Tibial artery (tissue), 4 donors: ENCODE measurements at places on chromosomes 12 and 14.
A peak's percentile ranks its signal among the peaks of the same experiment; 100 is the strongest.

- no peak for DNase-seq
These were observed 18.0 kb upstream of the LDHB start for GRCh38 chr12:21675641-21676040.

DNA sequence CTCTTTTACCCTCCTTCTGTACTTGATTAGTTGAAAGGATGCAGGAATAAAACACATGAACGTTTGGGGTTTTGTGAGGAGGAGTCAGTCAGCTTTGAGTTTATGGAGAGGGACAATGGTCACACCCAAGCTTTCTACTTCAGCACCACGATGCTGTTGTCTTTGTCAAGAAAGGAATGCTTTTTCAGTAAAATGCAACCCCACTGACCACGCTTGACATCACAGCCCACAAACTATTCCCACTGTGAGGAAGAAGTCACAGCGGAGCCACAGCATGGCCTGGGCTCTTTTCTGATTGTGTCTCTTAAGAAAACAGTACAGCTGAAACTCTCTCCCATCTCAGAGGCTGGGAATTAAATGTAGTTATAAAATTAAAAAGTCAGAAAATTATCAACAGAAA lies 135.2 kb downstream of the APAF1 start:
- no peak for DNase-seq

DNA sequence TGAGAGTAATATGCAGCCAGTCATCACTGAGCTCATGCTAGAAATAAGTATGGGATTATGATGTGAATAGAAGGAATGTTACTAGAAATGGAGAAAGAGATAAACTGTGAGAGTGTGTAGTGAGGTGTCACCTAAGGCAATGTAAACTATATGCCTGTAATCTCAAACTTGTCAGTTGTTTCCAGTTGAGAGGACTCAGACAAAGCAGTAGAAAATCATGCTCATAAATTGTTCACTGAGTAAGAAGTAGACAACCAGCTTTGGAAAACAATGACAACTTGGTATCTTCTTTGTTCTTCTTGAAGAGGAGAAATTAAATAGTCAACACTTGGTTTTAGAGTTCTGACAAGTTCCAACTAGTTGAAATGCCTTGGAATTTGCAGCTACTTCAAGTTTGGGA lies 148.5 kb upstream of the OR4E1 start:
- no peak for DNase-seq

DNA sequence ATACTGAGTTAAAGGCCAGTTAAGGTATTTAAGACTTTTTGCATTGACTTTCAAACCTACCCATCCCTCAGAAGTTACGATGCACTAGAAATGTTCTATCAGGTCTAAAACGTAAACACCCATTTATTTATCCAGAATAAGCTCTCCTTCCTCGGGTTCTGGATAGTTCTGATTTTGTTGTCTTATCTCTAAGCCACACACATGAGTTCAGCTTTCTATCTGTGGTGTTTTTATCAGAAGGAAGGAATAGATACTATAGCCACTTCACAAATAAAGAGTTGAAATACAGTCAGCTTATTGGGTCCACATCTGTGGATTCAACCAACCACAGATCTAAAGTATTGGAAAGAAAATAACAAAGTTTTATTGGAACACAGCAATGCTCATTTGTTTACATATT lies 5.4 kb downstream of the SFSWAP start:
- DNase-seq: no peak

DNA sequence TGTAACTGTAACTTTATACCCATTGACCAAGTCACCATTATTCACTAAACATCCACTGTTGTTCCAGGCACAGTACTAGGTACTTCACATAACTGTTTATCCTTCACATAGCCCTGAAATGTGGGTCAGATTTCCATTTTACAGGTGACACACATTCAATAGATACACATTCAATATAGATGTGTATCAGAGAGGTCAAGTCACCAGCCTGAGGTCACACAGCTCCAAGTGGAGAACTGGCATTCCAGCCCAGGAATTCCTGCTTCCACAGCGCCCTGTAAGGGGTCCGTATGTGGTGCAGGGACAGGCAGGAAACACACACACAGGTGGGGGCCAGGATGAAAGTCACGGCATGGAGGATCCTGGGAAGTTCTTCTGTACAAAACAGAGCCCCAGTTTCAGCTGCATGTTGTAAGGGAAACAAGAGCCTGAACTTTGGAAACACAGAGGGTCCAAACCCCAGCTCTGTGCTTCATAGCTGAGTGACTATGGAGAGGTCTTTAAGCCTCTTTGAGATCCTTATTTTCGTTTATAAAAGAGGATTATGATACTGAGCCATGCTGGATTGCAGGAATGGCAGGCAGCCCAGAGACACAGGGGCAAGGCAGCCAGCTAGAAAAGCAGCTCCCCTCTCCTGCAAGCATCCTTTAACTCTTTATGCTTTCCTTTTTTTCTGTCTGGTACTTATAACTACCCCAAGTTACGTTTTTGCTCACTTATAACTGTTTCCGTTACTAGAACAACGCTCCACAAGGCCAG lies 50.3 kb upstream of the DICER1 start:
- DNase-seq: no peak

DNA sequence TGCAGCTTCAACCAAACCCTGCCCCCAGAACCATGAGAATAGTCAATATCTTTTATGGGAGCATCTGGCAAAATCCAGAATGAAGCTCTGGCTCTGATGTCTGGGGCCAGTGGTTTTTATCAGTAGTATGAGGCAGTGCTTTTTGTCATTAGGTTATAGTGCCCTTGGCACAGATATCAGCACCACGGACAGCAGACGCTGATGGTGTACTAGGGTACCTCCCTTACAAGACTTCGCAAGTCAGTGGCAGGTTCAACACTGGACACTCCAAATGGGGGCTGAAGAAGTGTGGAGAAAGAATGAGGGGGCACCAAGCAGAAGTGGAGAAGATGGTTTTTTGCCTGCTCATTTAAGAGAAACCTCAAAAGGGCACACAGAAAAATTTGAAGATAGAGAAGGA lies 68.2 kb upstream of the E2F7 start:
- no peak for DNase-seq

DNA sequence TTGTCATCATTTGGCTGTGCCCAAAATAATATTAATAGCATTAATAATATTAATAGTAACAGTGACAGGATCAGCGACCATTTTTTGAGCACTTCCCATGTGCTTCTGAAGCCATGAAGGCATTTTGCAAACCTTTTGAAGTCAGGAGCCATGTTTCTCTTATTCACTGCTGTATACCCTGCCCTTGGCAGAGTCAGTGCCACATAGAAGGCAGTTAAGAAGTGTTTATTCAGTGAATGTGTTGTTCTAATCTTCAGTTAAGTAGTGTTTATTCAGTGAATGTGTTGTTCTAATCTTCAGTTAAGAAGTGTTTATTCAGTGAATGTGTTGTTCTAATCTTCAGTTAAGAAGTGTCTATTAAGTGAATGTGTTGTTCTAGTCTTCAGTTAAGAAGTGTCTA lies 319.7 kb upstream of the NAV3 start:
- no peak for DNase-seq

GRCh38 chr12:60921541-60921940 lies 1325.7 kb downstream of the SLC16A7 start:
- no peak for DNase-seq

DNA sequence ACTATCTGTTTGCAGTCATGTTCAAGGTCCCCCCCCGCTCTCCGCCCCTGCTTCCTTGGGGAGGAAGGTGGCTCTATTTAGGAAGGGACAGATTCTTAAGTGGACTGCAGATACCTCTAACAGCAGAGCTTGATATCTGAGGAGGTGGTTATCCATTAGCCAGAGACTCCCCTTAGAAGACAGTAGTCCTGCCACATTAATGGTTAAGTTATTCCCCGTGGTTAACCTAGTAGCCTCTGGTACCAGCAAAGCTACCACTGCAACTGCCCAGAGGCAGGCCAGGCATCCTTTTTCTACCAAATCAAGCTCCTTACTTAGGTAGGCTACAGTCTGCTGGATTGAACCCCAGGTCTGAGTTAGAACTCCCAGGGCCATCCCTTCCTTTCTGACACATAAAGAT lies 162.1 kb upstream of the AVPR1A start:
- no peak for DNase-seq

- no peak for DNase-seq
These were observed 216.2 kb downstream of the DPF3 start for GRCh38 chr14:72677664-72678063.

GRCh38 chr14:99818503-99819036 lies 25.4 kb downstream of the EML1 start:
- no peak for DNase-seq

- DNase-seq: no peak
These were observed 19.7 kb downstream of the HSPB8 start for GRCh38 chr12:119198440-119198839.

DNA sequence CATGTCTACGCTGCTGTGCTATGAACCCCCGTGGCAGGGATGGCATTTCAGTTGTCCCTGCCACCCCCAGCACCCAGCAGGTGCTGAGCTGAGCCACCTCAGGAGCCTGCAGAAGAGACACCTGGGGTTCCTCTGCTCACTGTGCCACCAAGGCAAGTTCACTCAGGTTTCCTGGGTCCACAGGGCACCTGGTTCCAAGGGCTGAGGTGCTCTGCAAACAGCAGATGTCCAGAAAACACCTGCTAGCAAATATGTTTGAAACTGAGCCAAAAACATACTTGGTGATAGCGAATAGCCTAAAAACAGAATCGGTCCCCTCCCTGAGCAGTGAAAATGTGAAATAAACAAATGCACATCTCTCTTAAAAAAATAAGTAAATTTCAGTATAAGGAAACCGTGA lies 35.6 kb upstream of the GPR68 start:
- DNase-seq: no peak

GRCh38 chr14:38255673-38256532 lies at the start of gene CLEC14A:
CLEC14A (minus strand) TSS chr14:38256093; CDS start chr14:38256022, 71 bp downstream.
- DNase-seq: peak; percentile 71

- DNase-seq: no peak
These were observed 558 bp downstream of the TEX22 start for GRCh38 chr14:105398726-105399465.

DNA sequence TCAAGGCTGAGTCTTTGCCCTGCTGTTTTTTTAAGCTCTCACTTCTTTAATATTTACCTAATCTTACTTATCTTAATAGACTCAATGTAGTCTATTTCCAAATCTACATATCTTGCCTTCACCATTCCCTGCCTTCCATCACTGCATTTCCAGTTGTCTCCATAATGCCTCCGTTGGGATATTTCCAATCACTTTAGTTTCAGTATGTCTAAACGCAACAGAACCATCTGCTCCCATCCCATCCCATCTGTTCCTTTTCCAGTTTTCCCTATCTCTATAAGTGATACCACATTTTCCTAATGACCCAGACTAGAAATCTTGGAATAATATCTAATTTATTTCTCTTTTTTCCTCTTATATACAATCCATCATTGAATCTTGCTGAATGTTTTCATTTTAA lies 15.1 kb upstream of the CCDC198 start:
- DNase-seq: no peak

DNA sequence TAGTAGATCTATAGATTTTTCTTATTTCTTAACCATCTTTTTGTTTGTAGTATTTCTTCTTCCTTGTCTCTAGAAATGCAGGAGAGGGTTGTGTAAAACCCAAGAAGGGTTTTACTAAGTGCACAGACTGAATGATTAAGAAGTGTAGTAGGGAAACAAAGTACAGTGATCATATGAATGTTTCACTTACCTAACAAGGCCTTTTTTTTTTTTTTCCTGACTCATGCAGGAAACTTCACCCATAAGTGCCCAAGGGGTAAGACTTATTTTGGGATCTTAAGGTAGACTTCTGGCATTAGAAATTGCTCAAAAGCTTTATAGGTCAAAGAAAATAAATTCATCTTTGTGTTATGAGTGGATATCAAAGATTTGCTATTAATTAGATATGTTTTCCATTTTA lies 10.2 kb downstream of the SCN8A start:
- no peak for DNase-seq

DNA sequence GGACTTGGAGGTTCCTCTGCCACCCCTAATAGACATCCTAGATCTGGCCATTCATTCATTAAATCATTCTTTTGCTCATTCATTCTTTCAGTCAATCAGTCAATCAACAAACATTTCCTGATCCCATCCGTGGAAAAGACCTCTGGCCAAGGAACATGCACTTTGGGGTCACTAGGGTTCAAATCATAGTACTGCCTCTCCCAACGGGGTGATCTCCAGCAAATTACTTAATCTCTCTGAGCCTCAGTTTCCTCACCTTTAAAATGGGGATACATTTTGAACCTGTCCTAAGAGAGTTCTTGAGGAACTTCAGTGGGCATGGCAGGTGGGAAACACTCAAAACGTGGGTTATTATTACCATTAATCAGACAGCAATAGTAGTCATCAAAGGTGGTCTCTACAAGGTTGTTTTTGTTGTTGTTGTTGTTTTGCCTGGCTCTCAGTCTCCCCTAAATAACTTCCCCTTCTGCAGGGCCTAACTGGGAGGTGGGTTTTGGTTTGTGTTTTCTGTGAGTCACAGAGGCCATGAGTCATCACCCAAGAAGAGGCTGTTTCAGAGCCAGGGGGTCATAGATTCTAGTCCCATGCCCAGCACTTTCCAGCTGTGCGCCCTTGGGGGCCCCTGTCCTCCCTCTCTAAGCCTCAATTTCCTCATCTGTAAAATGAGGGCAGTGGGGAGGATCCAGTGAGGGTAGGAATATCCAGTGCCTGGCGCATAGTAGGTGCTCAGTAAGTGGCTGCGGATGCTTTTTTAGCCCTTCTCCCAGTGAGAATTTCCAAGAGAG lies 16.9 kb upstream of the FAM222A start:
- DNase-seq: no peak

GRCh38 chr14:105102361-105102870 lies 37.2 kb upstream of the GPR132 start:
- no peak for DNase-seq

DNA sequence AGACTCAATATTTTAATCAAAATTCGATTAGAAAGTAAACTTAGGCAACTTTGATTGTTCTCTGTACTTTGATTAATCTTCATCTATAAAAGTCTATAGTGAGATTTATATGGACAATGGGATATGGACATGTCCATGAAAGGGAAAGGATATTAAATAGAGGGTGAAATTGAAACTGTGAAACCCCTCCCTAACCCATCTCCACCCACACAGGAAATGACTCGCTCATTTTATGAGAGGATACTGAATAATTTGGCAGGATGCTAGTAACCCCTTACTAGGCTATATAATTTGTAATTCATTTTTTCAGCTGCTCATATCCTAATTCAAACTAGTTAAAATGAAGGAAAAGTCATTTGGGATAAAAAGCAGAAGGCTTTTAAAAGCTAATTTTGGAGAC lies 328.0 kb upstream of the ATP2B1 start:
- no peak for DNase-seq

DNA sequence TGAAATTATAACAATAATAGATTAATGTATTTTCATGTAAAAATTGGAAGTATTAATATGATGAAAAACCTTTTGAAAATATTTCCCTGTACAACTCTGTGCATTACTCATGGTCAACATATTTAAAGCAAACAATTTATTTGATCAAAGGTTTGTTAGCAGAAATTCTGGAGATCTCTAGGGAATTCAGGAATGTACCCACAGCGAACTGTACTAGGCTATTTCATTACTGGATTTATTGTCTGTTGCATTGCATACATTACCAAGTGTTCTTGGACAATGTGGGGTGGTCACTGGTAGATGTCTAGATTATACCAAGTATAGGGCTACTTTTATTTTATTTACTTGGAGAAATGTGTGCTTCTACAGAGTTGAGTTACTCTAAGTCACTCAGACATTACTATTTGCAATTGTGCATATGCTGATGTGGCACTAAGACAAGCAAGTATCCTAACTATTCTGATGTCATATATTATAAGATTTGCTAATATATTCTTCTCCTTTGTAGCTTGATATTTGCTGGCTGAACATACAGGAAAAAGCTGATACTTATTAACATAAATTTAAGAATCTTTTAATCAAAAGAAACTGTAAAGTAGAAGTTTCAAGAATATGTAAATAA lies 323.3 kb downstream of the CCER1 start:
- no peak for DNase-seq
